ENCODE measurements at places on chromosomes 11 and 22. TPM values are rescaled to one million over a fixed set of nuclear protein-coding genes. Genes with fewer than 3 reads are reported as not detected.

- DNase-seq = no peak
Measured at GRCh38 chr22:19577422-19577966, 53.3 kb upstream of the CLDN5 start.

DNA sequence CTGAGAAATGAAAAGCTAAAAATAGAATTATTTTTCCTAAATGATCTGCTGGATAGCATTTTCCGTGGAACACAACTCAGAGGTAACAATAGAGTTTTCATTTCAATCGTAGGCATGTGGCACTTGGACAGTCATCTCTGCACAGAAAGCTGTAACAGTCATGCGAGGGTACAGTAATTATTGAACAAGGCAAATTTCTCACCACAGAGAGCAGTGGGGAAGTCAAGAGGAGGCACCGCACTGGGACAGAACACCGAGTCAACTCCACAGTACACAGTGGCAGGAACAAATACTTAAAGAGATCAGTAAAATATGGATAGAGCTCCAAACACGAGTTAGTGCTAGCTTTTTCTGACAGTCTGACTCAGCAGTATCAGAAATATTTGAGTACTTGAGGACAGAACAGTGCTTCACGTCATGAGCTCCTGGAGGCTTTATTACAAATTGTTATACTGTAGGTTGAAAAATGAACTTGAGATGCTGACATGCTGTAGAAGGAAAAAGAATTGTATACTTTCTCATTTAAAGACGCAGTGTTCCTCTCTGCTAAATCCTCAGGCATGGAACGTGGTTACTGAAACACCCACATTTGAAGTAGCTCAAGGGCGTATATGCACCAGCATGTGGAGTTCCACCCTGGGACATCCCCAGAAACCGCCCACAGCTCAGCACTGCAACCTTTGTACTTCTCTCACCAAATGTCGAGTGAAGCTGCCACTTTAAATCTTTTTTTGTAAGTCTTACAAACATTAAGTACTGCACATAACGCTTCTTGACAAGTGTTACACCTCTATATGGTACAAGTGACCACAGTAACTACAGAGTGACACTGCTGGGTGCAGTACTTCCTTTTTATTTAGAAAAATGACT, 27.4 kb upstream of the YPEL1 start:
- DNase-seq = no peak

DNA sequence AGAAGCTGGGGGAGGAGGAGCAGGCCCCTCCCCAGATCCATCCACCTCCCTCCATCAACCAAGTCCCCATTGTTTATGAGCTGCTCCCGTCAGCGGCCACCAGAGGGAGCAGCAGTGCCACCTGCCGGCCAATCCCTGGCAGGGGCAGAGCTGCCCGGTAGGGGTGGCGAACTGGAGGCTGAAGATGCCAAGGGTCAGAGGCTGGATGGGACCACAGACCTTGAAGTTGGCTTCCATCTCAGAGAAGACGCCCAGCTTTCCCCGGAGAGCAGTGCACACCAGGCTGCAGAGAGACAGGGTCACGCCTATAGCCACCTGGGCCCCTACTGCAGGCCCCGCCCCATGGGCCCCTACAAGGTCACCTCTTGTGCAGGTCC, 3.6 kb downstream of the FIBP start:
- DNase-seq = peak; percentile 92

DNA sequence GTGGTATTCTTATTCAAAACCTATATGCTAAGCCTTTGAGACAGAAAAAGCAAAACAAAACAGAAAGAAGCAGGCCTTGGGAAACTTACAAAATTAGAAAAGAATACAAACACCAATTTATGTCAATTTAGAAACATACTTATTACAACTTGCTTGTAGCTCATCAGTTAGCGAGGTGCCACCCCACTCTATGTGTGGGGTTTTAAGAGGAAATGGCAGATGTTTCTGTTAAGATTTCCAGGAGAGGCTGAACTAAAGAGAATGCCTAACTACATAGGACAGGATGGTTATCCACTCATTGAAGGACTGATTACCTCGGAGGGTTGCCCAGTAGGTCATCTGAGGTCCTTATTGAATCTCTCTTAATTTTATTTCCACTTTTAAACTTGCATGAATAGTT, 302.0 kb downstream of the ETS1 start:
- DNase-seq = no peak

DNA sequence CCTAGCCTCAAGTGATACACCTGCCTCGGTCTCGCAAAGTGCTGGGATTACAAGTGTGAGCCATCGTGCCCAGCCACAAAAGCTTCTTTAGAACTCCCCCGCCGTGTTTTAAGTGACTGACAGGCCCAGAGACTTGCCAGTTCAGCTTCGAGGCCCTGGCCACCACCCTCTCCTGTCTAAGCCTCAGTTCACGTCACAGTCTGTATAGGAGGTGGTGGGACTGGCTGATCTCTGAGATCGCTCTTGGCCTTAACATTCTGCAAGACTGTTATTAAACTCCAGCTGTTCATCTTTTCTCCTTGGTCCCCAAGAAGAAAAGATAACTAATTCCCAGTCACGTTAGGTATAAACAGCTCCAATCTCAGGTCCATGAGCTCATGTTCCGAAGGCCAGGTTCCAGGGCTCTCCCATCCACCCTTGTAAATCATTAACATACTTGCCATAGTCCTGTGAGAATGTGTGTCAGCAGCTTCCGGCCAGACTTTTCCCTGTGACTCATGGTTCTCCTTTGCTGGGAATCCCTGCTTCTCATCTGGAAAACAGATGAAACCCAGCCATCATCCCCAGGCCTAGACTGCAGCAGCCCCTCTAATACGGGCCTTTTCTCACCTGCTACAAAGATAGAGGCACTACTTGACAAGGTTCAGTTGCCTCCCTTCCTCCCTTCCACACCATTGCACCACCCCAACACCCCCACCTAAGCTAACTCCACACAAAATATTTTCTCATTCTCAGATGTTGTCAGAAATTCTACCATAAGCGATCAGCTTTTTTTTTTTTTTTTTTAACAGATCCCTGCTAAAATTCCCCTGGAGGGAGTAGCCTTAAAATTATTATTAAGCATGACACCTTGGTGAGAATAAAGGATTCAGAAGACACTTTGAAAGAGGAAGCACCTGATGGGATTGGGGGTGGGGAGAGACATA, 5.6 kb upstream of the KIAA0930 start:
- peak; percentile 73 for DNase-seq

- peak; percentile 51 for DNase-seq
Measured at GRCh38 chr22:19880786-19881569, 26.3 kb upstream of the GNB1L start.

DNA sequence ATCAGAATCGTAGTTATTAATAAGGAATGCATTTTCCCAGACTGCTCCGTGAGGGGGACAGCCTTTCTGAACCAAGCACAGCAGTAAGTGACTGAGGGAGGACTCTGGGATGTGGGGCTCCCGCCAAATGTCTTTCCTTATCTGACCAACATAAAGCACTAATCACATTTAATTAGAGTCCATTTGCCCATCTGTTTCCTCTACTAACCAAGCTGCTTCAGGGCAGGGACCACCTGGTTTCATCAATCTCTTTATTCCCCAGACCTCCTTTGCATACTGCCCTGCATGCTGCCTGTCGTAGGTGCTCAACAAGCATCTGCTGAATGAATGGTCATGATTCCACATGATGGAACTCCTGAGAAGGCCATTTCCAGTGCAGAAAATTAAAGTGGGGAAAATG, 29.4 kb downstream of the SMCO4 start:
- peak; percentile 69 for DNase-seq

GRCh38 chr11:108160970-108161566, 39.7 kb downstream of the ACAT1 start:
- DNase-seq = no peak

- no peak for DNase-seq
Measured at GRCh38 chr22:19773470-19774040, 13.0 kb downstream of the TBX1 start.

DNA sequence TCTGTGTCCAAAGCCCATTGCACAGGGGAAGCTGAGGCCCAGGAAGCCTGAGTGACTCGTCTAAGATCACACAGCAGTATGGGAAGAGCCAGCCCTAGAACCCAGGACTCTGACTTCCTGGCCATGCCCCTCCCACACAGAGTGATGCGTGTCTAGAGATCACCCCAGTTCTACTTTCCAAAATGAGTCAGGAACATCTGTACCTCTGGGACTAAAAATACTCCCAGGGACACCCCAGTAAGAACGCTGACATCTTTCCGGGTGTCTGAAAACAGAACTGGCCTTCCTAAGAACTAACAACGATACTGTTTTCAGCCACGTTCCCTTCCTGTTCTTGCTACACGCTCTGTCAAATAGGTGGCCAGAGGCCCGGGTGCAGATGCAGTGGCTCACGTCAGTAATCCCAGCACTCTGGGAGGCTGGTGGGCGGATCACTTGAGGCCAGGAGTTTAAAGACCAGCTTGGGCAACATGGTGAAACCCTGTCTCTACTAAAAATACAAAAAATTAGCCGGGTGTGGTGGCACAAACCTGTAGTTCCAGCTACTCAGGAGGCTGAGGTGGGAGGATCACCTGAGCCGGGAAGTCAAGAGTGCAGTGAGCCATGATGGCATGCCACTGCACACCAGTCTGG, 21.7 kb upstream of the PDGFB start:
- no peak for DNase-seq

- peak; percentile 72 for DNase-seq
Measured at GRCh38 chr11:10302744-10303557, 1.9 kb upstream of the ADM start.

DNA sequence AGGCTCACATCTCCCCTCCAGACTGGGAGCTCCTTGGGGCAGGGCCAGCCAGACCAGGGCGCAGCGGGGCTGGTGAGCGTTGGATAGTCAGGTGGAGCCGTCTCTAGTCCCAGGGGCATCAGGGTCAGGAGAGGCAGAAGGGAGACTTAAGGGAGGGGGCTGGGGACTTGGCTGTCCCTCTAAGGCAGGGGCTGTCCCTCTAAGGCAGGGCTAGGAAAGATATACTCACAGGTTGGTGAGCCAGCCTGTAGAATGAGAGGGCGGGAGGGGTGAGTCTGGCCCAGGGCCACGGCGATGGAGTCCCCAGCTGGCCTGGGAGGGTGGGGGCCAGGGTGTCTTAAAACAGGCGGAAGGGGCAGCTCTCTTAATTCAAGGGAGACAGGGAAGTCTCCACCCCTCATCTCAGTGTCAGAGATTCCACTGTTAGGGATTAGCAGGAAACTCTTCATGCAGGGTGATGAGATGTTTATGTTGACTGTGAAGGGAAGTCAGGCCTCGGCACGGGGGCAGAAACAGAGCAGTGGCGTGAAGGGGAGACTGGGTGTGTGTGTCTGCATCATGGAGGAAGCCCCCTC, 11.3 kb downstream of the P2RY2 start:
- DNase-seq = peak; percentile 19

CDON gene
- 4.2 TPM for polyA plus RNA-seq

GRCh38 chr11:75563978-75564552, 2.0 kb downstream of the SERPINH1 start:
- no peak for DNase-seq

DNA sequence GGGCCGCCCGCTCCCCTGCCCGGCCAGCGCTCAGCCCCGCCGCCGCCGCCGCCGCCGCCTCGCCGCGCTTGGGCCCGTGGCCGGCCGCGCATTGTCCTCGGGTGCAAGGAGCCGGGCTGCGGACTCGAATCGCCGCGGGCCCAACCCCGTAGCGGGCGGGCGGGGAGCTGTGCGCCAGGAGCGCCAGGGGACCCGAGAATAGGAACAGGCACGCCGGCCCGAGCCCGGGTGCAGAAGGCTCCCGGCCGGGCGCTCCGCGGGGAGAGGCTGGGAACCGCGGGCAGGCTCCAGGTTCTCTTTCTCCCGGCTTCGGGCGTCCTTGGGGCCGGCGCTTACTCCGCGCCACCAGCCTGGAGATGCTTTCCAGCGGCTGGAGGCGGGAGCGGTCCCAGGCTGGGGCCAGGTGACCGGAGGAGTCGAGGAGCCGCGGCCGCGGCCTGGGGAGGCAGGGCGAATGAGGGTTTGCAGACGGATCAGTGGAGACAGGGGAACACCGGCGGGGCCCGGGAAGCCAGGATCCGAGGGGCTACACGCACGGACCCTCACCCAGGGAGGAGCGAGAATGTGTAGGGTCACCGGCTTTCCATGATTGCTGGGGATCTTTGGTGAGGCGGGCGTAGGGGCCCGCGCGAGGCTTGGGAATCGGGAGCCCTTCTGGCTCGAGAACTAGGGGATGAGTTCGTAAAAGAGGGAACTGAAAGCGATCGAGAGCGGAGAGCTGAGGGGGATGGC, 726 bp downstream of the PKNOX2 start:
- peak; percentile 81 for DNase-seq

GRCh38 chr11:118415739-118416068, 14.3 kb downstream of the ATP5MG start:
- peak; percentile 68 for DNase-seq

C1QTNF5 gene
- polyA plus RNA-seq = 0.76 TPM

CHST1 gene
- 2.7 TPM for polyA plus RNA-seq

DNA sequence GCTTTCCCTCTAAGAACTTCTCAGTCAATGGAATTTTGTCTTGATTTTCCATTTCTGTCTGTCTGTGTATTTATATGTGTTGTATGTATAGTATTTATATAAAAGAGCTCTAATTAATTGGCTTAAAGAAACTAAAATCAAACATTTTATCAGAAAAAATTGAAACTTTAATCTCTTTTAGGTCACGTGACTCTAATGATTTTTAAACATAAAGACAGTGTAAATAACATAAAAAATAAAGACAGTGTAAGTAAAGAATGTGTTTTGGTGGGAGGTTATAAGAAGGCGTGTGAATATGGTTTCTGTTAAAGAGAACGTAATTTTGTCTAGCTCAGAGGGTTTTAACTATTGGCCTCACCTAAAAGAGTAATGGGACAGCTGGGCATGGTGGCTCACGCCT, 2.4 kb downstream of the JAML start:
- DNase-seq = no peak

TAF10 gene
- 163 TPM for polyA plus RNA-seq

FOLR1 gene
- not detected for polyA plus RNA-seq

GRCh38 chr11:118870396-118871343, 13.0 kb upstream of the CXCR5 start:
- DNase-seq = peak; percentile 14

OR52I2 gene
- not detected for polyA plus RNA-seq

DNA sequence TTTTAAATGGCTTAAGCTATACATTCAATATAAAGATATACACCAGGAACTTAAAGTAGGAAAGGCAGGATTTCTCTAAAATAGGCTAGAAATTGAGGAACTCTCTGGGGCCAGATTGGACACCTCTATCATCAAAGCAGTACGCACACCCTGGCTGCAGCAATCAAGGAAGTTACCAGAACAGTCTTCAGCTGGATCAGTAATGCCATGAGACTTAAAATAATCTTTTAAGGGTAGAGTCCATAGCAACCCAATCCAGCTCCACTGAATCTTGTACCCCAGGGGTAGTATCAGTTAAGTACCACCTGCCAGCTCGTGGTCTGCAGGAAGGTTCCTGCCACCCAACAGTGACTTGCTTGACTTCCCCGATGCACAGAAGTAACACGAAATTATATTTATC, 3.0 kb downstream of the RDX start:
- DNase-seq = no peak

- DNase-seq = no peak
Measured at GRCh38 chr11:112554586-112554985, 293.9 kb upstream of the PLET1 start.

All from SK-N-SH (cell line).